OCI-LY7 (cell line): ENCODE measurements at places on chromosomes 7 and 10.

- DNase-seq = no peak
Measured at GRCh38 chr10:3813267-3813666, 28.3 kb upstream of the KLF6 start.

GRCh38 chr10:78596556-78596955 is 472.2 kb upstream of the ZMIZ1 start:
- DNase-seq = no peak

DNA sequence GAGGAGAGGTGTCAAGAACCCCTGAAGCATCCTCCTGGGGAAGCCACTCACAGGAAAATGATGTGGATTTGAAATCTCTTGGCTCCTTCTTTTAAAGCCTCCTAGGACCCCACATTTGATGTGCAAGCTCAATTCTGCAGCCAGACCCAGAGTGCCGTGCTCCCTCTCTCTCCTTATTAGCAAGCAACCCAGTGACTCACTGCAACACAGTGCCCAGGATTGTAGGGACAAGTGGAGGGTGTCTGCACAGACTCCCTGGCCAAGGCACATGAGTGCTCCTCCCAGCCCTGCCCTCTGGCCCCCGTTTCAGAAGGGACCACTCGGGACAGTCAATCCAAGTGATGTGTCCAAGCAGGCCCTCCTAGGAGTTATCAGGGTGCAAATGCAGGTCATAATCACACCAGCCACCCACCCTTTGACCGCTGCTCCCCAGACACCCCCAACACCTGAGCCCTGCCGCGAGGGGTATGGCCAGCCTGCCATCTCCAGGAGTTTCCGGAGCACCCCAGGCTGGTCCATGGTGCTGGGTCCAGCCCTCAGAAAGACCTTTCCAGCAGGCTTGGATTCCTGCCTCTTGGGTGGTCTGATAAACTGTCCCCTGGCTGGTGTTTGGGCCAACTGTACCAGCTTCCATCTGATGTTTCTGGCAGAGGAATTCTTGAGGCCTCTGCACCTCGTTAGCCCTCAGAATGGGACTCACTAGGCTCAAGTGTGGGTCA is 54.5 kb upstream of the CXCL12 start:
- no peak for DNase-seq

DNA sequence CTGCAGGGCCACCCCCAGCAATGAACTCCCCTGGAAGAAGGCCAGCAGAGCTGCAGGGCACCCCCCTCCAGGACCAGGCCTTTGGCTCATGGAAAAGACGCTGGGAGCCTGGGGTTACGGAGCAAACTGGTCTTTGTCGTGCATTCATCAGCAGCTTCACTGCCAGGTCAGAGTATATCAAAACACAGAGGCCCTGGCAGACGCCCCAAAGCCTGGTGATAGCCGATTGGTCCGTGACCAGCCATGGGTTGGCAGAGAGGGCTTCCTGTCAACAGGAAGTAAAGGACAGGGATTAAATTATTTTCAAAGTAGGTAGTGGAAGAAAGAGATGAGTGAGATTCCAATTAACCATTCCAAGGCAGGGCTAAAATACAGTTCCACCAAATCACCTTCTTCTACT is 9.0 kb downstream of the PRKAG2 start:
- no peak for DNase-seq

GRCh38 chr7:139071680-139072079 is 35.8 kb upstream of the ZC3HAV1L start:
- no peak for DNase-seq

- peak; percentile 71 for DNase-seq
Measured at GRCh38 chr7:38215735-38216670, 38.0 kb downstream of the STARD3NL start.

GRCh38 chr10:69416695-69417094 is at the start of gene TACR2:
TSS of gene TACR2 (minus strand) at chr10:69416918. CDS start at chr10:69416323, 595 bp downstream.
- no peak for DNase-seq

DNA sequence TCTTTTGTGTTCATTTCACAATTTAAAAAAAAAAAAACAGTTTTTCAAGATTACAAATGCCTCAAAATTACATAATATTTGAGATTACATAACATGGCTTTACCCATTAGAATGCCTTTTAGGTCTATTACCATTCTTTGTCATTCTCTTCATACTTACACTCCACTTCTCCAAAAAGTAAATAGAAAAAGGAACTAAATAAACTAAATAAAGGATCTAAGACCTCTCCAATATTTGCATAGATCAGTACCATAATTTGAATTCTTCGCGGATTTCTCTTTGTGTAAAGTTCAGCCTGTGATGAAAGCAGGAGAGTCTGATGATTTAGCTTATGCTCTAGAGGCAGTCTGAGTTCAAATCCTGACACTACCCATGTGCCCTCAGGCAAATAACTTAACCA is 56.4 kb upstream of the C1GALT1 start:
- no peak for DNase-seq

GRCh38 chr7:118420888-118421287 is 196.4 kb downstream of the ANKRD7 start:
- no peak for DNase-seq

DNA sequence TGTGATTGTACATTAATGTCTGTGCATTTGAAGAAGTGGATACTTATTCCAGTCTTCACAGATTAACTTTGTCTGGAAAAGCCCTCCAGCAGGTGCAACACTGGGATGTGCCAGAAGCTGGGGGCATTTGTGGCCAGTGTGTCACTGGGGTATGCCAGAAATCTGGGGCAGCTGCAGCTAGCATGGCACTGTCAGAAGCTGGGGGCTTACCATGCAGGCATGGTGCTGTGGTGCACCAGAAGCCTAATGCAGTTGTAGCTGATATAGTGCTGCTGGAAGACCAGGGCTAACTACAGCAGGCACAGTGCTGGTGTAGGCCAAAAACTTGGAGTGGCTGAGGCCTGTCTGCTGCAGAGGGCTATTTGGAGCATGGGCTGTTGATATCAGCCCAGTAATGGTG is 270.1 kb downstream of the STK31 start:
- no peak for DNase-seq

DNA sequence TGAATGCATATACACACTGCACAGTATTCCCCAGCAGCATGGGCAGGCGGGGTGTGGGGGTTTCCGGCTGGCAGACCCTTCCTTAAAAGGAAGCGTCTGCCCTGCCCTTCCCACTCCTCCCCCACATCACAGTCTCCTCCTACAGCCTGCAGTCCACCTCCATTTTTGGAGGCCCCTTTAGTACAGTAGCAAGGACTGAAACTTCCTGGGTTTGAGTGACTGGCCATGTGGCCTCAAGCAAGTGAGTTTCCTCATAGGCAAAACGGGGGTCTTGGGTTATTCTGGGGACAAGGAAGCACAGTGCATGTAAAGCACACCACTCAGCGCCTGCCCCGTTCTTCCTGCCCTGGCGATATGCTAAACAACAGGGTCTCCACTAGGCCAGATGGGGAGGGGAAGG is 62.1 kb upstream of the COL13A1 start:
- no peak for DNase-seq

- no peak for DNase-seq
Measured at GRCh38 chr7:58086461-58086860, 636.5 kb downstream of the ZNF716 start.

GRCh38 chr7:149884541-149884940 is 10.8 kb downstream of the ATP6V0E2 start:
- DNase-seq = no peak

DNA sequence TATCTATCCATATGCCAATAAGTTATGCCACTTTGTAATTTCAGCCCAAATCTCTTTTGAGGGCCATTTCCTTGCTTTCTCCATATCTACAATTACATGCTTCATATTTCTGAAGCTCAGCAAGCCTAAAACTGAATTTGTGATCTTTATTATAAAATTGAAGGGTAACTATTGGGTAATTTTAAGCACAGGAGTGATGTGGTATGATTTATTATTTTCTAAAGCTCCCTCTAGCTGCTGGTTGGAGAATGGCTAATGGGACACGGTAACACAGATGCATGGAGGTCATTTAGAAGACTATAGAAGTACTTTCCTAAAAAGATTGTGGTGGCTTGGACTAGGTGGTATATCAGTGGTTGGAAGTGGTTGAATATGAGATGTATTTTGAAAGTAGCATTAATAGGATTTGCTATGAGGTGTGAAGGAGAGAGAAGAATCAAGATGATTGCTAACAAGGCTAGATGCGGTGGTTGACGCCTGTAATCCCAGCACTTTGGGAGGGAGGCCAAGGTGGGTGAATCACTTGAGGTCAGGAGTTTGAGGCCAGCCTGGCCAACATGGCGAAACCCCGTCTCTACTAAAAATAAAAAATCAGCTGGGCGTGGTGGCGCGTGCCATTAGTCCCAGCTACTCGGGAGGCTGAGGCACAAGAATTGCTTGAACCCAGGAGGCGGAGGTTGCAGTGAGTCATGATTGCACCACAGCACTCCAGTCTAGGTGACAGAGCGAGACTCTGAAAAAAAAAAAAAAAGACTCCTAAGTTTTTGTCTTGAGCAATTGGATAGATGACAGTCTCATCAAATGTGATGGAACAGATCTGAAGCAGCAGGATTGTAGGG is 13.9 kb downstream of the KLHDC10 start:
- peak; percentile 26 for DNase-seq

- peak; percentile 55 for DNase-seq
Measured at GRCh38 chr7:50262916-50263690, 41.4 kb upstream of the IKZF1 start.

DNA sequence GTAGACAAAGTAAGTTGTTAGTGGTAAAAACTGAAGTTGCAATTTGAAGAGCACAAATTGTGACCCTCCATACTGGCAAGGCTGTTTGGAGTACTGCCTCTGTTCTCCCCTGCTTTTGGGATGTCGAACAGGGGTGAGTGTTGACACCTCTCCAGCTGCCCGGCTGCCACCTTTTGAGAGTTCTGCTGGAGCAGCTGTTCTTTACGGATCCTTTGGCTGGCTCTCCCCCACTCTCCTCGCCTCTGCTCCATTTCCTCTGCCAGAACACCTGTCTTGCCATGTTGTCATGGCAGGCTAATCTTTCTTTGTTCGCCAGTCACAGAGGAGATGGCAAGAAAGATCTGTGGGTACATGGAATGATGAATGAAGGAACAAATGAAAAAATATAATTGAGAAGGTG is 34.9 kb downstream of the INSYN2A start:
- DNase-seq = no peak

DNA sequence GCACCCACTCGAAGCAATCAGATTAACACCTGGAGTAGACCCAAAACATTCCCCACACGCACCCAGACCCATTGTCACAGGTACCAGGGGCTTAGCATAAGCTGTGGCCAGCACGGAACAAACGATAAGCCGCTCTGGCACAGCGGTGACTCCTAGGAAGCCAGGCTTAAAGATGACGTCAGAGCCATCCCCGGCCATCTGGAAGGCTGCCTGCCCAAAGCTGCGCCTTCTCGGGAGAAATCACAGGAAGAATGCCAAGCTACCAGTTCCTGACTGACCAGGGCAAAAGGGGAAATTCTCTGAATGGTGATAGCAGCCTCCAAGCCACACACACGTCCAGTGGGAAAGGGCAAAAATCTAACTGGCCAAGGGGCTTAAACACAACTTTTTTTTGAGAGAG is 13.0 kb upstream of the WIPI2 start:
- no peak for DNase-seq

GRCh38 chr10:105017691-105018090 is 376.6 kb downstream of the SORCS3 start:
- DNase-seq = no peak

DNA sequence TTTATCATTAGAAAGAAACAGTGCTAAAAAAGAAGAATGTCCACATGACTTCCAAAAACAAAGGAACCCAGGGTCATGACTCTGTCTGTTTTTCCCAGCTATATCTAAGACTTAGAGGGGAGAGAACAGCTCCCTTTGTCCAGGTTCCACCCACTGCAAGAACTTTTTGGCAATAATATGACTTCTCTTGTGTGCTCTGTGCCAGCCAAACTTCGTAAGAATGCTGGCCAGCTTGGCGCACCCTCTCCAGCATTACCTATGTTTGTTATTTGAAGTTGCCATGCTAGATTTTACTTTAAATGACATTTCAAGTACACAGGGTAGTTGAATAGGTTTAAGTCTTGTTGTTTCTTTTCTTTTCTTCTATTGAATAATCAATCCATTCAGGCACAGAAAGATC is 371.4 kb downstream of the KCNMA1 start:
- no peak for DNase-seq
